Cardiac septum (tissue), 1 donor: ENCODE measurements at places on chromosomes 6 and 20. TPM values are rescaled to one million over a fixed set of nuclear protein-coding genes. Genes with fewer than 3 reads are reported as not detected.

SIRPB1 gene
- total RNA-seq: 0.92 TPM

NTSR1 gene
- 0.08 TPM for total RNA-seq

KCNS1 gene
- total RNA-seq: 0.08 TPM

DEF6 gene
- total RNA-seq: 1.7 TPM

MEA1 gene
- total RNA-seq: 33.8 TPM

LGSN gene
- total RNA-seq: not detected
